ENCODE measurements at places on chromosomes 2 and 18.

GRCh38 chr18:29171892-29172755, 995.2 kb upstream of the CDH2 start:
- no peak for DNase-seq

DNA sequence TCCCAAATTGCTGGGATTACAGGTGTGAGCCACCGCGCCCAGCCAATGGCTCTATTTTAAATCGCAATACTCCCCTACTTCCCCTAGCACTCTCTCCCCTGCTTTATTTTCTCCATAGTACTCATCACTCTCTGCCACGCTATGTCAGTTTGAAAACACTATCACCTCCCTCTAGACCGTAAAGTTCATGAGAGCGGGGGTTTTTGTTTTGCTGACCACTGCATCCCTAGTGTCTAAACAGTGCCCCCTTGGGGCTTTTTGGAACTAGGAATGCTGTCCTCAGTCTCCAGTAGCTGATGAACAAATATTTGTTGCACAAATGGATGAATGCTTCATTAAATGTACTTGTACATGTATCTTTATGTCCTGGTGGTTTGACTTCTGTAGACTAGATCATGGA, 44.1 kb downstream of the ATOH8 start:
- no peak for DNase-seq

- DNase-seq: no peak
Observed at GRCh38 chr2:15145046-15145817, 415.9 kb downstream of the NBAS start.

GRCh38 chr2:135913727-135914365, 37.6 kb upstream of the MCM6 start:
- no peak for DNase-seq

DNA sequence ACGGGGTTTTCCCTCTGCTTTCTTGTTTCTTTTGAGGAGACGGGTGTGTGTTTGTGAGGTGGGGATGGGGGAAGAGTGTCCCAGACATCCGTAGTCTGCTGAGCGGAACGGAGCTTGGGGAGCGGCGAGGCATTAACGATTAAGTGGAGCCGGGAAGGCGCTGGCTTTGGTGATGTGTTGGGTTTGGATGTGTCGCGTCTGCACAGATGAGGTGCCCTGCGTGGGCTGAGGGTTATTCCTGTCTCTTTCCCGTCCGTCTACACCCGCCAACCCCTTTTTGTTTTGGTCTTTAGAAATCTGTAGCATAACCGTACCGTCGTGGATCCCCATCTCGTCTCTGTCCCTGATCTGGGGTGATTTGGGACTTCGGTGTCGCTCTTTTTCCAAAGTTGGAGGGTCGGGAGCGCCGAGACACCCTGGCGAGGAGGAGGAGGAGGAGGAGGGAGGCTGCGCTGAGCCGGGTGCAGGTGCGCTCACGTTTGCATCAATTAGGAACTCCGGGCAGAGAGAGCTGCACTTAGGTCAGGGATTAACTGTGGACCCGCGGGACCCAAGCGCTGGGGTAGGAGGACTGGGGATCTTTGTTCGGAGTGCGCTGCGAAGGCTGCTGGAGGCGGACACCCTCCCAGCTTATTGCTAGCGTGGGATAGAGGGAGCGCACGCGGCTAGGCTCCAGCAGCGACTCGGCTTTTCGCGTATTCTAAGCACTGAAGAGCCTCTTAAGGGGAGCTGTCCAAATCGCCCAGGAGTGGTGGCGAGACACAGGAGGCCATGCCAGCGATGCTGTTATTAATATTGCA, 720.3 kb downstream of the DPP10 start:
- DNase-seq: no peak

GRCh38 chr2:163046615-163047014, 208.0 kb upstream of the KCNH7 start:
- no peak for DNase-seq

DNA sequence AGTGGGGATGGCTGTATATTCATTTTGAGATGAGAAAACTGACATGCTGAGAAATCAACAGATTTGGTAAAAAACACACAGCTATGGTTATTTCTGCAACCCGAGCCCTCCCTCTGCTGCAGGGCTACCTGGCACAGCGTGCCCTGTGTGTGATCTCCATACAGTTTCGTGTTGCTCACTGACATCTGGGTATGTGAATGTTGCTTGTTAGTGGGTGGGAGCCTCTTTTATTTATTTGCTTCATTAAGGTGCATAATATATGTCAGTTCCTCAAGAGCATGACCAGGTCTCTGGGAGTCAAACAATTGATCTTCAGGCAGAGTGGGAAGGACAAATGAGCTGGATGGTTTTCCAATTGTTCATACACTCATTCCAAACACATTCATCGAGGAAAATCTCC, 139.1 kb upstream of the FHL2 start:
- DNase-seq: no peak

- no peak for DNase-seq
Observed at GRCh38 chr2:222427646-222428301, 3.4 kb downstream of the SGPP2 start.

GRCh38 chr2:6957910-6958615, 40.9 kb downstream of the RNF144A start:
- peak; percentile 94 for DNase-seq

- DNase-seq: no peak
Observed at GRCh38 chr2:224984637-224985036, 57.6 kb downstream of the DOCK10 start.

GRCh38 chr2:215825707-215826106, 187.6 kb downstream of the MREG start:
- no peak for DNase-seq

GRCh38 chr18:33749834-33750233, 171.8 kb downstream of the ASXL3 start:
- no peak for DNase-seq

DNA sequence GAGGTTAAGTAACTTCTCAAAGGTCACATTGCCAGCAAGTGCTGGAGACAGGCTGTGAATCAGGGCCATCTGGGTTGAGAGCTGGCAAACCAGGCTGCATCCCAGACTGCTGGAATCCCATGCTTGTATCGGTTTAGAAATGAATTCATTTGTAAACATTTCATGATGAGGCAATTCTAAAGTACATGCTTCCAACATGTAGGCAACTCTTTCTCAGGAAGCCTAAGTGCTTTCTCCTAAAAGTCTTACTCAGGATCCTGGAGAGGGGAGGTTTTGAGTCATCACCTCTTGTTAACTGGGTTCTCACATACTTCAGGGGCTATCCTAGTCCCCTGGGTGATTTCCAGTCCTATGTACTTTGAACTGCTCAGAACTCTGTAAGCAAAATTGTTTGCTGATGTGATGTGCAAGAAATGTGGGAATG, 416.5 kb downstream of the MEIS1 start:
- no peak for DNase-seq

DNA sequence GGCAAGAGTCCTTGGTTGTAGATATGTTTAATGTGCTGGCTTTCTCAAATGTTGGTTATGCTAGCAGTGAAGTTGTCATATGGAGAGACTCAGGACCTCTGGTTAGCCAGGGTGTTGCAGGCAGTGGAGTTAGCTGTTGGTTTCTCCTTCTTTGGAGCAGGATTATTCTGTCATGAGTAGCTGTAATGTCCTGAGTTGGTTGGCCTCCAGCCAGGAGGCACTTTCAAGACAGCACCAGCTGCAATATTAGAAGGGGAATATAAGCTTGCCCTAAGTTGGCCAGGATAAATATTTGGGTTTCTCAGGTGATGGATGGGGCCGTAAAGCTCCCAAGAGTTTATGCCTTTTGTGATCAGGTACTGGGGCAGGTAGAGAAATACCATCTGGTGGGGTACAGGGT, 65.5 kb downstream of the MSTN start:
- DNase-seq: no peak

- no peak for DNase-seq
Observed at GRCh38 chr2:239202836-239203235, 198.0 kb downstream of the HDAC4 start.

DNA sequence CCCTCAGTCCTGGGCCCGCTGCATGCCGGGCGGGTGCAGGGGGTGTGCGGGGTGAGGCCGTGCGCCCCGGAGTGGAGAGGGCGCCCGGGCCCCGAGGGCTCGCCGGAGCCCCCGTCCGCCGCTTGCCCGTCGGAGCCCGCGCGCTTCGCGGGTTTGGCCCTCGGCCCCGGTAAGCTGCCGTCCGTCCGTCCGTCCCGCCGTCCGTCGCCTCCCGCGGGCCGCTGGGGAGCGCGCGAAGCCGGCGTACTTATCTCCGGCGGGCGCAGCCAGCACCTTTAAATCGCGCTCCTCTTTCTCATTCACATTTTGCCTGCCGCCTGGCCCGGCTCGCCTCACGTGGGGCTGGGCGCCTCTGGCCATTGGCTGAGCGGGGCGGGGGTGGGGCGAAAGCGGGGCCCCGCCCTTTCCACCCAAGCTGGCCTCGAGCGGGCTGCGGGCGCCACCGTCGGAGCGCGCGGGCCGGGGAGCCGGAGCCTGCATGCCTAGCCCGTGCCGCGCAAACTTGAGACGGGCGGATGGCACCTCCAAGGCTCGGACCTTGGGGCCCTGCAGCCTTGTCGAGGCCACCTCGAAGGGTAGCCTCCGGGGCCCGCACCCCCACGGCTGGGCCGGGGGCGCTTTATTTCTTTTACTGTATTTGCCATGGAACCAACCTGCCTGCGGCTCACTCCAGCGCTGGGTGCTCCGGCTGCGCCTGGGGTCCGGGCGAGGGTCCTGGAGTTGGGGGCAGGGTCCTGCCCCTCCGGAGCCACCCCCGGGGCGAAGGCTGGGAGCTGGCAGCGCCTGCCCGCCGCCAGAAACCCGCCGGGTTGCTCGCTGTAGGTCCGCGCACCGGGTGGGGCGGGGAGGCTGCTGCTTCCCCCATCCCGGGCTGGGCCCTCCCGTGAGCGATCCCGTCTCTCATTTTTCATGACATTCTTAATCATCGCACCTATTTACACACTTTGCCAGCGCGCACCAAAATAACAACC, at the start of gene GBX2:
TSS of gene GBX2 (minus strand) at position 277 of the 971 bp plus-strand sequence. CDS start 415 bp downstream, outside the sequence.
- peak; percentile 75 for DNase-seq

- DNase-seq: peak; percentile 50
Observed at GRCh38 chr2:64751286-64752260, 97.9 kb upstream of the SERTAD2 start.

- DNase-seq: no peak
Observed at GRCh38 chr18:38052879-38053590, 487.4 kb upstream of the CELF4 start.

GRCh38 chr2:66058675-66059074, 376.2 kb upstream of the MEIS1 start:
- DNase-seq: no peak

GRCh38 chr18:48949606-48950535, 894 bp downstream of the SMAD7 start:
- DNase-seq: peak; percentile 53

DNA sequence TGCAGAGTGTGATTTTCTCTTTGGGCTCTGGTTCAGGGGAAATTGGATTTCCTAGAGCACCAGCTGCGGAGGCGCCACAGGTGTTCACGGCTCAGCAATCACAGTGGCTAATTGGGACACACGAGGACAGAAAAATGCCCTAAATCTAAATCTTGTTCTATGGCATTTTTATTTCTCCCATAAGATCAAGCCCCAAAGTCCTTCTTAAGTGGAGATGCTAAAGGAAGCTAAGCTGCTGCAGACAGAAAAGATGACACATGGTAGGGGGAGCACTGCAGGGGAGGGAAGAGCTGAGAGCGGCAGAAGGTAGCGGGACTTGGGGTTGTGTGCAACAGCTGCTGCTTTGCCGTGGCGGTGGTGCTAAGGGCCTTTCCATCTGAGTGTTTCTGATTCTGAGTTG, 280.6 kb downstream of the MYT1L start:
- peak; percentile 69 for DNase-seq

DNA sequence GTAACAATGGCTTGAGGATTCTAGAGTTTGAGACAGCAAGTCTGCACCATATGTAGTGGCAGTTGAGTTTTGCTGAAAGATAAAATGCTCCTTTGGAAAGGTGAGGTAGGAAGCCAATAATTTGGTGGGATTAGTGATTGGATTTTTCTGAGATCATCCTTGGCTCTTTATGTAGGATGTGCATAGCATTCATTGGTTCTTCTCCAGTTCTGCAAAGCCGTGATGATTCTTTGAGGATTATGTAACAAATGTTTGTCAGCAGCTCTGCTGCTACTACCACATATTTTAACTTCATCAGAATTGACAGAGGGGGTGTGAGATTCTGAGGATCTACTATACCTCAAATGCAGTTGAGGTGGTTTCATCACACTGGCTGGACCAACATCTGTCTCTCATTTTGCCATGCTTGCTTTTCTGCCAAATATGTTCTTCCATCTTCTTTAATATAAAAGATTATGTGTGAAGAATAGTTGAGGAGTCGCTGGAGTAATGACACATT, 188.9 kb upstream of the RASGRP3 start:
- DNase-seq: no peak

DNA sequence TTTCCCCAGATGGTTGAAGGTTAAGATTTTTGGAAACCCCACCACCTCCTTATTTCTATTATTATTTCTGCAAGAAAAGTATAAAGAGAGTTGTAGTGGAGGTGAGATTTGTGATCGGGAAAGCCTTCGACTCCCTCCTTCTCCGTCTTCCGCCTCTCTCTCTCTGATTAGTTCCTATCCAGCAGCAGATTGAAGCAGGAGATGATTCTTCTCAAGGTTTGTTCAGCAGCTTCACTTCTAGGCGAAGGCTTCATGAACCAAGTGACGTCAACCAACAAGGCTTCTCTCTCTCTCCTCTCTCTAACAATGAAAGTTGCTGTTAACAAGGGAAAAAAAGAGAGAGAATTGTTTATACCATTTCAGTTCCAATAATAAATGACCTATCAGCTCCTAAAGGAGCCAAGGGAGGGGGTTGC, at the start of gene BAZ2B:
TSS of gene BAZ2B (minus strand) at position 263 of the 416 bp plus-strand sequence. CDS start 137,829 bp downstream, outside the sequence.
- DNase-seq: peak; percentile 12

DNA sequence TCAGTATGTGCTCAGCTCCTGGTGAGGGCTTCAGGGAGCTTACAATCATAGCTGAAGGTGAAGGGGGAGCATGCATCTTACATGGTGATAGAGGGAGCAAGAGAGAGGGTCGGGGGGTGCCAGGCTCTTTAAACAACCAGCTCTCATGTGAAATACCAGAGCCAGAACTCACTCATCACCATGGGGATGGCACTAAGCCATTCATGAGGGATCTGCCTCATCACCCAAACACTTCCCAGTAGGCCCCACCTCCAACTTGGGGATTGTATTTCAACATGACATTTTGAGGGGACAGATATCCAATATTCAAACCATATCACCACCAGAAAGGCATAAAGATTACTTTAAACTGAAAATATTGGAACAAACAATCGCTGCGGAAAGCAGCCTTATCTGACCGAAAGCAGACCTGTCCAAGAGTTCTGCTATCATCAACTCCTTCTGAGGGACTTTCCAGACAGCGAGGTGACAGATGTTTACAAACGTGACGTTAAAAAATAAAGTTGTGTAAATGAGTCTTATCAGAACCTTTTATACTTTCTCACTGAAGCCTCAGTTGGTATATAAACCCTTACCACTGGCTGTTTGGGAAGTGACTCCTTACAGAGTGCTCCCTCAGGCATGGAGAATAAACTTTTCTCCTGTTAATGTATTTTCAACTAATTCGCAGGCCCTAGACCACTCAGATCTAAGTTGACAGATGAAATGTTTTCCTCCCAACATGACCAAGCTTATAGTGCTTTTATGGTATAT, 35.5 kb upstream of the PTH2R start:
- DNase-seq: no peak

GRCh38 chr2:98648451-98648850, 40.1 kb downstream of the UNC50 start:
- no peak for DNase-seq

DNA sequence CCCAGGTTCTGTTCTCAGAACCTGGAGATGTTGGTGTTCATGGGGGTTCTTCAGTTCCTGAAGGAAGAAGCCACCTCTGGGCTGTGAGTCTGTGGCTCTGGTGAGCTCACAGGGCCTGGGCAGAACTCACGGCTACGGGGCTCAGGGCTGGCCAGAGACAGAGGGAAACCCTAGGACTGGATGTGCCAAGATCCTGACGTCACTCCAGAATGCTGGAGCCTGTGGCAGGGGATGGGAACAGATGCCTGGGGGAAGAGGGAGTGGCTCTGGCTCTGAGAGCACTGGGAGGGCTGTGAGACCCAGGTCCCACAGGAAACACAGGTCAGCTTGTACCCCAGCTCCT, at the start of gene OTOF:
TSS of gene OTOF (minus strand) at position 214 of the 343 bp plus-strand sequence.
- DNase-seq: peak; percentile 12
